Uterus (tissue), 4 donors: ENCODE measurements at places on chromosomes 16 and 17.

GRCh38 chr16:80163339-80163738, 377.5 kb upstream of the DYNLRB2 start:
- no peak for DNase-seq

- DNase-seq: no peak
Measured at GRCh38 chr16:47592232-47592631, 131.1 kb downstream of the PHKB start.

DNA sequence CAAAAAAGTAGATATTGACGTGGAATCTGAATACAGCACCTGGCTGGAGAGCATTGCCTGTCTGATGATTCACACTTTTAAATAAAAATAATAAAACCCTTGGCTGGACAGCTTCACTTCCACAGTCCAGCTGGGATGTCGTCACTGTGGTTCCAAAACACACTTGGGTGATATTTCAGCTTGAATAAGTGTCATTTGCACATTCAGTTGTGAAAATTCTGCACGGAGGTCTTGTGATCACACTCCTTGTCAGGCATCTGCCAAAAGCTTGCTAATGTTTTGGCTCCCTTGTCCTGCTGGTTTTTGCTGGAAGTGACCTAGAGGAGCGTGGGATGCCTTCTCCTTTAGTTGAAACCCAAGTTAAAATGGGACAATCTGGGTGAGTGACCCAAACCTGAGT, 60.7 kb downstream of the PCTP start:
- no peak for DNase-seq

GRCh38 chr17:73909186-73909585, 264.9 kb upstream of the SDK2 start:
- no peak for DNase-seq

- no peak for DNase-seq
Measured at GRCh38 chr16:51163366-51163765, 12.3 kb upstream of the SALL1 start.

DNA sequence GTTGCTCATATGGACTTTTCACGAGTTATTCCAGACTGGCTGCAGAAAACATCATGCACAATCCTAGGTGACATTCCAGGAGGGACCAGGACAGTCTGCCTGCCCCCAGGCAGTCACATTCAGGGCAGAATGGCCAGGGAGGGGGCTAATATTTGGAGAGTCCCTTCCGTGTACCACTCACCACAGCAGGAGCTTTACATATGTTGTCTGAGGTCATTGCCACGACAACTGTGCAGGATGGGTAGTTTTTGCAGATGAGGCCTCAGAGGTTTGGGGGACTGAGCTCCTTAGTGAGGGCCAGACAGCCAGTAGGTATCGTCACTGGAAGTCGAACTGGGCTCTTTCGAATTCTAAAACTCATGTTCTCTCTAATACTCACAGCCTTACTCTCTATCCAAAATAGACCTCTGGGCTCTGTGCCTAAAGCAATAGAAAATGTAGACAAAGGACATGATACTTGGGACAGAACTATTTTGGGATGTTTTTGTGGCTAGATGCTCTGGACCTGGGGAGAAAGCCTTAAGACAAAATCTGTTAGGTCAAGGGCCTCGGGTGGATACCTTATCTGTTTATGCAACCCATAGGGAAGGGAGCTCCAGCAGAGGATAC, 338.5 kb downstream of the MAF start:
- no peak for DNase-seq

DNA sequence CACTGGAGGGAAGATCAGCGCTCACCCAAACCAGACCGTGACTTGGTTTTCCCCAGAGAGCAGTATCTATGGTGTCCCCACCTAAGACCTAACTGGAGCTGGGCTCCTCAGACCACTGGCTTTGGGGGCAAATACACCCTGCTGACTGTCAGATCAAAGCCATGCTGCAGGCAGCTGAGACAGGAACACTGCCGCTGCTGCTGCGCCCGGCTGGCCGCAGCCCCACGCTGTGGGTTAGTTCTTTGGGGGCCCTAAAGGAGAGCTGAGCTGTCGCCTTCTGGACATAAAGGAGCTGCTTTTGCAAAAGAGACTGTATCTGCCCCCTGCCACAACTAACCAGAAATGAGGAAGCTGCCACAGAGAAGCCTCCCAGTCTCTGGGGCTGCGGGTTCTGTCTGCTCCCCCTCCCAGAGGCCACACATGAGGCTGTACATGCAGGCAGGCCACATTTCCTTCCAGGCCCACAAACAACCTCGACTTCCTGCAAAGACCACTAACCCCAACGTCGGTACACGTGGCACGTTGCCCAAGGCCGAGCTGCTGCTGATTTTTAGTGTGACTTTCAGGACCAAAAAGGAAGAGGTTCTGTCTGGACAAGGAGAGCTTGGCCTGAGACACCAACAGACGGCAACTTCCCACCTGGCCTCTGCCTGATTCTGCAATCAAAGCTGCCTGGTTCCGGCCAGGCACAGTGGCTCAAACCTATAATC, 18.2 kb upstream of the ABR start:
- DNase-seq: peak; percentile 59

GRCh38 chr17:801660-802059, 19.5 kb downstream of the MRM3 start:
- no peak for DNase-seq

GRCh38 chr16:84482951-84483881, 21.2 kb downstream of the MEAK7 start:
- no peak for DNase-seq

DNA sequence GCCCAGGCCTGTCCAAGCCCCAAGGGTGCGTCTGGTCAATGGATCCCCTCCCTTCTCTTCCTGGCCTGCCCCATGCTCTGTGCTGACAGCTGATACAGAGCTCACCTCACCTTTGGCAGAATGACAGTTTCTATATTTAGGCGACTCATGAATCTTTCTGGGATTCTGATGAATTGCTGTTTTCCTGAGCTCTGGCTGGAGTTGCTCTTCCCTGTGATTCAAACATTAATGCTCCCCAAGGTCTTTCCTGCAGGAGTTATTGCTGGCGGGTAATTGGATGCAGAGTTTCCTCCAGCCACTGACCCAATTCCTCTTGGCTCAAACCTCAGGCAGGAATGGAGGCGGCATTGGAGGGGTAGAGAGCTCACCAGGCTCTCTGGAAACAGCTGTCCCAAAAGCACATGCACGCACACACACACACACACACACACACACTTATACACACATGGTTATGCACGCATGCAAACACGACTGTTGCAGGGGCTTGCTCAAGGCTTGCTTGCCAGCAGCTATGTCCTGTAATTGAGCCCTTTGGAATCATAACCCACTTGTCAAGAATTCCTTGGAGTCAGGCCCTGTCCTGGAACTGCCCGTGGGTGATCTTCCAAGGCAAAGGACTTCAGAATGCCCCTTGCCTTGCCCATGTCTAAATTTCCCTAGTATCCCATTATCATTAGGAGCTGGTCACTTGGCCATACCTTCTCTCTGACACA, 128.8 kb downstream of the ASIC2 start:
- peak; percentile 41 for DNase-seq

DNA sequence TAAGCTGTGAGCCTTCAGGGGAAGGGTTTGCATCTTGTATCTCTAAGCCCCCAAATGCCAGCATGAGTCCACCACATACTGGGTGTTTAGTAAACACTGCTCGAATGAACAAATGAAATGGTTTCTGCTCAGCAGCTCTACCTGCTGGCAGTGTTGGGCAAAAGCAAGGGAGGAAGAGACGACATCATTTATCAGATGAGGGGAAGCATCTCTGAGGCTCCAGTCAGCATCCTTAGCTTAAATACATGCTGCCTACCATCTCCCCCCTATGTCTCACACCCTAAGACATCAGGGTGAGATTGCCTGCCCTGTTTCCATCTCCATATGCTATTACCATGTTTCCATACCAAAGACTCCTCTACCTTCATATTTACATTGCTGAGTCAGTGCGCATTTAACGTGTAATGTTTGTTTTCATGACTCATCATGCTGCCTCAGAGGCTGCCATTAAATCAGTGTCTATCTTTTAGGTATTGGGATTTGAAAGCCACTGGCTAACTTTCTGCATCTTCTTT, 379.8 kb downstream of the UTP18 start:
- DNase-seq: no peak

DNA sequence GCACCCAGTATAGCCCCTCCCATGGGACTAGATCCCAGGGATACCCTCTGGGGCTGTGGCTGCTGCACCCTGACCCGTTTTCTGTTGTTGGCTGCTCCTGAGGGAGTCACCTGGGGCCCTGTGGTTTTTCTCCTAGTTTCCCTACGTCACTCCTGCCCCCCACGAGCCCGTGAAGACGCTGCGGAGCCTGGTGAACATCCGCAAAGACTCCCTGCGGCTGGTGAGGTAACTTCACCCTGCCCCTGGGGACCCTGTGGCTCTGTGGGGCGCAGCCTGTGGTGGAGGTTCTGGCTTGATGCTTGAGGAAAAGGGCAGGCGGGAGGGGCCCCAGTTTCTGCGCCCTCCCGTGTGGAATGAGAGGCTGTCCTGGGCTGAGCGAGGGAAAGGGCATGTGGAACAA, 27.2 kb downstream of the MGRN1 start:
- DNase-seq: no peak

- no peak for DNase-seq
Measured at GRCh38 chr16:57462978-57463362, 491 bp downstream of the POLR2C start.

- DNase-seq: no peak
Measured at GRCh38 chr17:82445542-82445941, 5.0 kb downstream of the CYBC1 start.

DNA sequence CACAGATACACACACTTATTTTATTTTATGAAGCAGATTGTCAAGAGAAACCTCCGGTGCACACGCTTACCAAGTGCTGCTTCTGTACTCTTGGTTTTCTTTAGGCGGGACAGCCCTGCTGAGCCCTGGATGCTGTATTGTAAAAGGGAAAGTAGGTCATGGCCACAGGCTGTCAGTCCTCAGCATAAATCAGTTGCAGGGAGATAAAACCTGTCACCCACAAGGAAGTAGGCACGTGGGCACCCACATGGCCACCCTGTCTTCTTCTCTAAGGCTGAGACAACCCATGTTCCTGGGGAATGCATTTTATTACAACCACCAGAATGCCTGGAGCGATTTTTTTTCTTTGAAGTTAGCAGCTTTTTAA, 59.3 kb downstream of the ASIC2 start:
- DNase-seq: peak; percentile 22

DNA sequence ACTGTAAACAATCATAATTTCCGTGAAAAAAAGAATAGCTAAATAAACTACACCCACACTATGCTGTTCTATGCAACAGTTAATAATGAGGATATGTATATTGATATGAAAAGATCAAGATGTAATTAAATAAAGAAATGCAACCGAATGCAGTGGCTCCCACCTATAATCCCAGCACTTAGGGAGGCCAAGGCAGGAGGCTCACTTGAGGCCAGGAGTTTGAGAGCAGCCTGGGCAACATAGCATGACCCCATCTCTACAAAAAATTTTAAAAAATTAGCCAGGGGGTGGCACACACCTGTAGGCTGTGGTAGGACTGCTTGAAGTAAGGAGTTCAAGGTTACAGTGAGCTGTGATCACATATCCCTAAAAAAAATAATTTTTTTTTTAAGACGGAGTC, 14.9 kb downstream of the CENPV start:
- DNase-seq: no peak

GRCh38 chr17:63550817-63551639, 751 bp downstream of the DCAF7 start:
- DNase-seq: no peak
